Natural killer cell treated with Interleukin-12 subunit alpha and Interleukin-12 subunit beta and Interleukin-15 and Interleukin-18, amount 100 ng/mL, for 72 hours (primary cell): ENCODE measurements at places on chromosomes 7 and 10. TPM values are rescaled to one million over a fixed set of nuclear protein-coding genes. Genes with fewer than 3 reads are reported as not detected.
A peak's percentile ranks its signal among the peaks of the same experiment; 100 is the strongest.

Gene HOXA3
- total RNA-seq: not detected

Gene SNX13
- total RNA-seq: 34.2 TPM

DNA sequence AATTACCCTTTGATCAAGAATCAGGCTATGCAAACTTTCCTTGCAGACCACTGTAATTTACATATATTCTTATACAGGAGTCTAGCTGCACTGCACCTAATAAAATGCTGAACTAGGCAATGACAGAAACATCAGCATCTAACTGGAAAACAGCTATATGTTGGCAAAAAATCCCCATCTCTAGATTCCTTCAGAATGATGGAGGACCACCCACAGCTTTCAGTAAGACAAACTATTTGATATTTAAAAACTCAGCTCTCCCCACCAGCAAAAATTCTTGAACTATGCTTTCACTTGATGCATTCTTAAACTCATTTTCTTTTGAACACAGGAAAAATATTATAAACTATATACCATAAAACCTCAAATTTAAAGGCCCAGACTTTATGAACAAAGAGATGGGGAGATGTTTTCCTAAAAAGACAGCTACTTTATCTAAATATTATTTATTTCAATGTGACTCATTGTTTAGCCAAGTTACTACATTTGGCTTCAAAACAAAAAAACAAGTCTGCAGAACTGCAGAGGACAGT lies 77.4 kb downstream of the SEMA3C start:
- DNase-seq: no peak

- DNase-seq: no peak
These were observed at the start of gene USP54 for GRCh38 chr10:73590881-73591799. Gene USP54 (minus strand): TSS chr10:73591342. CDS start chr10:73575658, 15,684 bp downstream.

GRCh38 chr10:70726909-70727495 lies 54.7 kb downstream of the ADAMTS14 start:
- DNase-seq: no peak

- no peak for DNase-seq
These were observed 92.4 kb downstream of the PCDH15 start for GRCh38 chr10:54708591-54708990.

DNA sequence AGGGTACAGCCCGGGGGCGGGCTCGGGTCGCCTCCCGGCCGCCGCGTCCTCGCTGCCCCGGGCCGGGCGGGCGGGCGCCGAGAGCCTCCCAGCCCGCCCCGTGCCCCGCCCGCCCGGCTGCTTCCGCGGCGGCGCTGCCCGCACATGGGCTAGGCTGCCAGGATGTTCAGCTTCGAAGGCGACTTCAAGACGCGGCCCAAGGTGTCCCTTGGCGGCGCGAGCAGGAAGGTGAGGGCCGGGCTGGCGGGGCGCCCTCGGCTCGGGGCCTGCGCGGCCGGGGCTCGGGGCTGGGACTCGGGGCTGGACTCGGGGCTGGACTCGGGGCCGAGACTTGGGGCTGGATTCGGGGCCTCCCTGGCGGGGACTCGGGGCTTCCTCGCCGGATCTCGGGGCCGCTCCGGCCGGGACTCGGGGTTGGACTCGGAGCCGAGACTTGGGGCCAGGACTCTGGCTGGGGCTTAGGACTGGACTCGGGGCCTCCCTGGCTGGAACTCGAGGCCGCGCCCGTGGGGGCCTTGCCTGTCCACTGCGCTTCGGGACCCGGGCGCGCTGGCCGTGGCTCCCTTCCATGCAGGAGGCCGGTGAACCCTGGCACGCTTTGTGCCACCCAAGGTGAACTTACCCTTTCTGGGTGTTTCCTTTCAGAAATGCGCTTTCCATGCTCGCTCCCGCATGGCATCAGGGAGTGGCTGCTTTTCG lies 534 bp downstream of the UBE3C start:
- DNase-seq: peak; percentile 79

DNA sequence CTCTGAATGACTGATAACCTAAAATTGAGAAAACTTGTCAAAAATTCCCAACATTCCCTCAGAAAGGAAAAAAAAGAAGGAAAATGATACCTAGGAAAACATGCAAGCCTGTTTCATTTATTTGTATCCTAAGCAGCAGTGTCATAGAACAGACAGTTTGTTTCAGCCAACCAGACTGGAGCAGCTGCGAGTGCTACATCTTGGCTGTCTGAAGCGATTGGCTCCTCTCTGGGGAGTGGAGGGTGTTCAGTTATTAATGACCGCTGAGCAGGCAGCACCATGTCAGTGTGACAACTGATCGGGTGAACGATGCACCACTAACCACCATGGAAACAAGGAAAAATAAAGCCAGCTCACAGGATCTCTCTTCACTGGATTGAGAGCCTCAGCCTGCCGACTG lies at the start of gene LRRN3:
LRRN3 (plus strand) TSS at position 282 of the 400 bp plus-strand sequence. CDS start 31,646 bp downstream, outside the sequence.
- DNase-seq: no peak
